C1 segment of cervical spinal cord (tissue), 14 donors: ENCODE measurements at places on chromosomes 7 and 10.

- DNase-seq, result no peak
Measured at GRCh38 chr10:35425595-35425994, 89.3 kb downstream of the CCNY start.

GRCh38 chr7:4861673-4862072 is at the start of gene PAPOLB:
TSS of gene PAPOLB (minus strand) at chr7:4862030. CDS start at chr7:4861810, 220 bp downstream.
- DNase-seq, result no peak

- DNase-seq, result no peak
Measured at GRCh38 chr10:132183046-132183445, 3.7 kb upstream of the DPYSL4 start.

DNA sequence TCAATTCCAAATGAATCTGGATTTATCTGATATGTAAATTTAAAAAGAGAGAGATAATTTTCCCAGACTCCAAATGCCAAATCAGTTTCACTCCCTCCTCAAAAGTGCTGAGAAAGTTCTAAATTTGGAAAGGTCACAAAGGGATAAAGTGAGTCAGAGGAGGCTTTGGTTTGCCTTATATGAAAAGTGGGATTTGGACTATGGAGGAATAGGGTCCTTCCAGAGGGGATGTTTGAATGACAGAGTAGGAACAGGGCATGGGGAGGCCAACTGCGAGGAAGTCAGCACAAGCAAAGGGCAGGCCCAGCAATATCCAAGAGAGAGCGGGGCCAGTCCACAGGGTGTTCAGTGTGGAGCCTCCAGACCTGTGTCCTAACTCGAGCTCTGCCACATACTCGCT is 9.8 kb upstream of the FAS start:
- no peak for DNase-seq

DNA sequence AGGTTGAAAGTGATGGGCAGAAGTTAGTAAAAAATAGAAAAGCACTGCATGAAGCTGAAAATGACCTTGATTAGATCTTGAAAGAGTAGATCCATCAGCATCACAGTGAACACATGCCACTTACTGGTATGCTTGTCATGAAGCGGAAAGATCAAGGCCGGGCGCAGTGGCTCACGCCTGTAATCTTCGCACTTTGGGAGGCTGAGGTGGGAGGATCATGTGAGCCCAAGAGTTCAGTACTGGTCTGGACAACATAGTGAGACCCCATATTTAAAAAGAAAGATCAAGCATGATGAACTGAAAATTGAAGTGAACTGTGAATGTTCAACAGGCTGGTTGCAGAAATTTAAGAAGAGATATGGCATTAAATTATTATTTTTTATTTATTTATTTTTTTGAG is 18.0 kb downstream of the LCOR start:
- DNase-seq, result no peak

DNA sequence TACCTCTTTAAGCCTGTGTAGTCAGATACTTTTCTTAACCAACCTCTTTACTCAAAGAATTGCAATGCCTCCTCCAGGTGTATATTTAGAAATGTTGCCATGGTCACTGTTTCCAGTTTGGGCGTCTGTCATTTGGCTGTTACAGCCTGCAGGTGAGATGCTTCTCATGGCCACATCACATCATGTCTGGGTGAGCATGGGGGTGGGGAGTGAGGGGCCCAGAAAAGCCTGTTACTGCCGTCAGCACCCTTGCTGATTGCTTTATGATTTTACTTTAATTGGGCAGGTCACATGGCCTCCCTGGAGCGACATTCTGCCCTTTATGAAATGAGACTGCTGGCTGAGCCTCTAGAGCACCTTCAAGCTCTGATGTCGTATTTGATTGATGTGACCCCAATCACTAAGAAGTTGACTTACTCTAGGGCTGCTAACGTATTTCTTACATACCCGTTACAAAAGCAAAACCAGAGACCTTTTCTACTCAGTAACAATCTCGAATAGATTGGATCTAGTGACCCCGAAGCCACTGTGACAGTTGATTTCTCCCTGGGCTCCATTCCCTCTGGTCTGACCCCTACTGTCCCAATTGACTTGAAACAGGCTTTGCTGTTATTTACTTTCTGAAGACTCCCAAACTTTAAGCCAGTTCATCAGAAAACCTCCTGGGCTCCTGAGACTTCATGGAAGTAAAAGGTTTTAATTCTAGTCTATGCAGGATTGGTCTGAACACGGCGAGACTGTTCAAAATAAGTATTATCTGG is 60.7 kb downstream of the OTUD1 start:
- no peak for DNase-seq
